ENCODE measurements at places on chromosomes 13 and 19.
A peak's percentile ranks its signal among the peaks of the same experiment; 100 is the strongest.

- no peak for DNase-seq
Measured at GRCh38 chr19:53571339-53571738, 33.4 kb downstream of the ZNF331 start.

DNA sequence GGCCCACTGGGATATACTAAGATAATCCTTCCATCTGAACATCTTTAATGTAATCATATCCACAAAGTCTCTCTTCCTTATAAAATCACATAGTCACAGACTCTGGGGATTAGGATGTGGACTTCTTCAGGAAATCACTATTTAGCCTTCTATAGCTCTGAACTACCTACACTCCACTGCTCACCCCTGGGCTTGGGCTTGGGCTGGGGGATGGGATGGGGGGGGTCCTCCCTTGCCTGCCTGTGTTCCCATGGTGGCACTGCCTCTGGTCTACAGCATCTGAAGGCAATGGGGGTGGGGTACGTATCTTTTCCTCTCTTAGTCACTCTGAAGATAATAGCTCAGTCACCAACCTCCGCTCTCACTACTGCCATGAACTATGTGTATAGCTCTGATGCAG is 67.8 kb upstream of the SERTM1 start:
- no peak for DNase-seq

GRCh38 chr13:57680609-57681008 is 49.1 kb downstream of the PCDH17 start:
- no peak for DNase-seq

GRCh38 chr19:15463861-15464371 is 428 bp downstream of the RASAL3 start:
- DNase-seq, result no peak

GRCh38 chr19:49019242-49019932 is 2.5 kb upstream of the LHB start:
- DNase-seq, result peak; percentile 70

- DNase-seq, result no peak
Measured at GRCh38 chr19:46383846-46384245, 29.5 kb downstream of the CCDC8 start.

DNA sequence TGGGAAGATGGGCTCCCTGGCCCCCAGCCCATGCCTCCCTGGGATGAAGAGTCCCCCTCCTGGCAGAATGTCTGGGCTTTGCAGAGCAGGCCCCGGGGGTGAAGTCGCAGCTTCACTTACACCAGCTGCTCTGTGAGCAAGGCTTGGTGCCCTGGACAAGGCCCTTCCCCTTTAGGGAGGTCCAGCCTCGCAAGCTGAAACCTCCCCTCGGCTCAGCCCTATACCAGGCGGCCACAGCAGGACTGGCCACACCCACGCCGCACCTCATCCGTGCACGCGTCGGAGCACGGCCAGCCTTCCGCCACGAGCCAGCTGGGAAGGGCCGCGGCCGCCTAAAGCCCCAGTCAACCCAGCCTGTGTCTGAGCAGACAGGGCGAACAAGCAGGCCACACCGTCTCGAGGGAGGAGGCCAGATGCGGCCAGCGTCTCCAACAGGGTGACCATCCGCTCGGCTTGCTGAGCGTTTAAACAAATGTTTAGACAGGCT is 83.2 kb upstream of the MCF2L start:
- peak; percentile 88 for DNase-seq

DNA sequence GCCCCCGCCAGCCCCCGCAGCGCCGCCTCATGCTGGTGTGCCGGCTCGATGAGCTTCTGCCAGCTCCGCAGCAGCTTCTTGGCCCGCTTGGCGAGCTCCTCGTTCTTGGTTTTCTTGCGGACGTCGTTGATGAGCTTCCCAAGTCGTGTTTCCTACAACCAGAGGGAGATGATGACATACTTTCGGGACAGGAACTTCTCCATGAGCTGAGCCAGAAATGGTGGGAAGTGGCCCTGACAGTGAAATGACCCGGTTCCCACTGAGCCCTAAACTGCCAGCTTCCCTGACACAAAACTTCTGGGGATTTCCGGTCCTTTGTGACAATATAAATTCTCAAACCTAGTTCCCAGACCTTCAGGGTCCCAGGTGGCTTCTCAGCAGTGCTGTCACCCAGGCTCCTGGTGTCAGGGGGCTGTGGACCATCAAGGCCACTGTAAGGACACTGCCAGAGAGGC is 5.3 kb upstream of the SLC35E1 start:
- DNase-seq, result no peak

DNA sequence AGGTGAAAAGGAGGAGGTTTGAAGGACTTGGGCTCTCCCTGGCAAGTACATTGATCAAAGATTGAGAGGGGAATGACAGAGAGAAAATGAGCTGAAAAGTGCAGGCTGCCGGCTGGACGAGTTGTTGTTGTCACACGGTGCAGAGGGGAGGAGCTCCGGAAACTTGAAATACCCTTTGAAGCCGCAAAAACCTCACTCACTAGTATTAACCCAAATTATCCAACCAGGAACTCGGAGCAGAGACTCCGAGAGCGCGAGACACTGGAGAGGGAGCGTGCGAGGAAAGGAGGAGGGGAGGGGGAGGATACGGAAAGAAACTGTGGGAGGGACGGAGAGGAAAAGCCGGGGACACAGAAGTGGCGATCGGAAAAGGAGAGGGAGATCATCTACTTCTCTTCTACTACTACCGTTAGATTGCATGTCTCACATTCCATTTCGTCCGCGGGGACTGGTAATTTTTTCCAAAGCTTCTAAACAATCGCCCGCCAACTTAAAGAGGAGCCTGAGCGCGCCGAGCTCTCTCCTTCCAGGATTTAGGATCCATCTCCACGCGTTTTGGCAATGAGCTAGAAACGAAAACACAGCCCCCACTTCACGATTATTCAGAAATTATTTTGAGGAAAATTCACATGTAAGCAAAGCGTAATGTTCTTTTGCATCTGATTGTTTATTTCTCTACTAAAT is at the start of gene DACH1:
TSS of gene DACH1 (minus strand) at position 74 of the 684 bp plus-strand sequence.
- peak; percentile 38 for DNase-seq

- no peak for DNase-seq
Measured at GRCh38 chr13:110536006-110536693, 25.4 kb downstream of the RAB20 start.

- DNase-seq, result no peak
Measured at GRCh38 chr13:51000571-51001260, 91.1 kb downstream of the RNASEH2B start.

DNA sequence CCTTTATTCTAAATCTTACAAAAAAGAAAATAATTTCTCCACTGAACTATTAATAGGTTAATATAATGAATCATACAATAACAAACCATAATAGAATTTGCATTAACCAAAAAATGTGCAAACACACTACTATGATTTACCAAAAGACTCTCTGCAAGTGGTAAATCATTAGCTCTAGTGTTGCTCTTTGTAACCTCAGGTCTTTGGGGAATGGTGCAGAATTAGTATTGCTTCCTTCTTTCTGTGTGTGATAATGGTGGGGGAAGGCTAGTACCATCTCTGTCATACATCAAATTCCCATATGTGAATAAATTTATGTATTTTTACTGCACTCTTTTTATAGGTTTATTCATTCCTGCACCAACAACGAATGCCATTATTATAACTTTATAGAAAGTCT is 105.1 kb downstream of the COG6 start:
- DNase-seq, result no peak

GRCh38 chr19:38475176-38475575 is 41.7 kb downstream of the RYR1 start:
- no peak for DNase-seq

- no peak for DNase-seq
Measured at GRCh38 chr13:24271601-24272451, 37.6 kb upstream of the C1QTNF9 start.

DNA sequence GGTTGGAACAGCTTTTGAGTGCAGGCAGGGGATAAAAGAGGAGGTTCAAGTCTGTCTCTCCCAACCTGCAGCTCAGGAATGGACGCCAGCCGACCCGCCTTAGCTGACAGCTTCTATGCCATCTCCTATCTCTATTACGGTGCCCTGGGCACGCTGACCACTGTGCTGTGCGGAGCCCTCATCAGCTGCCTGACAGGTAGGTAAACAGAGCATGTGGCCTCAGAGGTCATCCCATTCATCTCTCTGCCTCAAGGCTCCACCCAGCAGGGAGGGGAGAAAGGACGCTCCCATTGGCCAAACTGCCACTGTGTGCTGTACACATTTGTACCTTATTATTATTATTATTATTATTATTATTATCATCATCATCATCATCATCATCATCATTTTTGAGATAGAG is 16.5 kb downstream of the SLC5A5 start:
- DNase-seq, result no peak

DNA sequence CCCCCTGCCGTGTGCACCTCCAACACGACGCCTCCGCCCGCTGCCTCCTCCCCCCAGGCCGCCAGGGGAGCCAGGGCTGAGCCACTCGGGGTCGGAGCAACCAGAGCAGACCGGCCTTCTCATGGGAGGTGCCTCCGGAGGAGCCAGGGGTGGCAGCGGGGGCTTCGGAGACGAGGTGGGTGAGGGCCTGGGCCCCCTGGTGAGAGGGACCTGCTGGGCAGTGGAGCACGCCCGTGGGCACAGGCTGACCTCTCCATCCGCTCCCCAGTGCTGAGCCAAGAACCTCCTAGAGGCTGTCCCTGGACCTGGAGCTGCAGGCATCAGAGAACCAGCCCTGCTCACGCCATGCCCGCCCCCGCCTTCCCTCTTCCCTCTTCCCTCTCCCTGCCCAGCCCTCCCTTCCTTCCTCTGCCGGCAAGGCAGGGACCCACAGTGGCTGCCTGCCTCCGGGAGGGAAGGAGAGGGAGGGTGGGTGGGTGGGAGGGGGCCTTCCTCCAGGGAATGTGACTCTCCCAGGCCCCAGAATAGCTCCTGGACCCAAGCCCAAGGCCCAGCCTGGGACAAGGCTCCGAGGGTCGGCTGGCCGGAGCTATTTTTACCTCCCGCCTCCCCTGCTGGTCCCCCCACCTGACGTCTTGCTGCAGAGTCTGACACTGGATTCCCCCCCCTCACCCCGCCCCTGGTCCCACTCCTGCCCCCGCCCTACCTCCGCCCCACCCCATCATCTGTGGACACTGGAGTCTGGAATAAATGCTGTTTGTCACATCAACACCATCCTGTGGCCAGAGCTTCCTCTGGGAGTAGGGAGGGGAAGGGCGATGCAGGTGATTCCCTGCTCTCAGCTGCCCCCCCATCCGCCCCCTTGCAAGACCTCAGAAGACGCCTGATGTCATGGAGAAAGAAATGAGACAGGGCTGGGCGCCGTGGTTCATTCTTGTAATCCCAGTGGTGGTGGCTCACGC is 12.0 kb downstream of the BCAM start:
- DNase-seq, result no peak

GRCh38 chr13:43119206-43119605 is 95.8 kb downstream of the DNAJC15 start:
- no peak for DNase-seq

DNA sequence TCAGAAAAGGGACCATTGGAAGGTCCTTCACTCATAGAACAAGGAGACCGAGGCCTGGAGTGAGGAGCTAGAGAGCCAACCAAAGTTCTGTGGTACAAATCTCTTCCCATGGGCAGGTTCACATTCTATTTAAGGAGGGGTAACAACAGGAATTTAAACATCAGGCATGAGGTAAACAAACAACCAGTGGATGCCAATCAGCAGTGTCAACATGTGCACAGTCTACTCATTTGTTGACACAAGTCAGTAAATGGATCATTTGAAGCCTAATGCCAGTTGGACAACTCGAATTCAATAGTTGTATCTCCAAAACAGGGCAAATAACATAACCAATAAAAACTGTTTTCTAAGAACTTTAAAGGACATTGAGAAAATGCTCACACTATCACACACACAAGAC is 6.3 kb upstream of the DOCK9 start:
- DNase-seq, result no peak

DNA sequence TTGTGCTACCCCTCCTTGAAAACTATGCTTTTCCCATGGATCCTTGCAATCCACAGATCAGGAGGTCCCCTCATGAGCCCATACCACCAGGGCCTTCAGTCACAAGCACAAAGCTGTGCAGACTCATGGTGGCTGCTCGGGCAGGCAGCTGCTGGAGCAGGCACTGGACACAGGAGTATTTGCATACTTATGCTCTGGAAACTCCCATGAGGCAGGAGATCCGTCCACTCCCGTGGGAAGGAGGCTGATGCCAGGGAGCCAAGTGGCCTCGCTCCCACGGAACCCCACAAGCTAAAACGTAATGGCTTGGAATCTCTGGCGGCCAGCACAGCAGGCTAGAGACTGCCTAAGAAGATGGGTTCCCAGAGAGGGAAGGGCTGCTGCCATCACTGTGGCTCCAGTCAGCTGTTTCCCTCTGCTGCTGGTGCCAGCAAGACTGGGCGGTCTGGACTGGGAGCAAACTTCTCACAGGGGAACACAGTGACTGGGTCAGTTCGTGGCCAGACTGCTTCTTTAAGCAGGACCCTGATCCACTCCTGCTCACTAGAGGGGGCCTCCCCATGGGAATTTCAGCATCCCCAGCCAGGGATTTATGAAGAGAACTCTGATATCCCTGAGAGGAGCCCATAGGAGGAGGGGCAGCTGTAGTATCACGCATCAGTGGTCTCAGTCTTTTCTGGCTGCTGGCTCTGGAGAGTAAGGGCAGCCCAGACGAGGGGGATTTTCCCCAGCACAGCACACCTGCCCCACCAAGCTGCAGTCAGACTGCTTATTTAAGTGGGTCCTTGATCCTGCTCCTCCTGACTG is 370.3 kb upstream of the ATXN8OS start:
- no peak for DNase-seq

DNA sequence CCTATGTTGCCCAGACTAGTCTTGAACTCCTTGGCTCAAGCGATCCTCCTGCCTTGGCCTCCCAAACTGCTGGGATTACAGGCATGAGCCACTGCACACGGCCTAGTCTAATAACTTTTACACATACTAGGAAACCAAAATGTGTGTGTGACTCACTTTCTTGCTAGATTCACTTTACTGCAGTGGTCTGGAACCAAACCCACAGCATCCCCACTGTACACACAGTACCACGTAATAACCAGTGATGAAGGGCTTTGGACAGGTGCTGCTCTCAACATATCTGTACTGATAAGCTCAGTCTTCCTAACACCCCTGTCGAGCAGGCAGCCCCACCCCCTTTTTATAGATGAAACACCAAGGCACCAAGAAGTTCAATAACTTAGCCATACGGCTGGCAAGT is 5.1 kb downstream of the DNMT1 start:
- no peak for DNase-seq

GRCh38 chr13:35723053-35723461 is 246.6 kb upstream of the MAB21L1 start:
- no peak for DNase-seq

GRCh38 chr13:72113931-72114330 is 246.9 kb upstream of the DACH1 start:
- no peak for DNase-seq

GRCh38 chr13:77353995-77354394 is 27.1 kb upstream of the MYCBP2 start:
- DNase-seq, result no peak
